ENCODE measurements at places on chromosomes 2 and 18.
A peak's percentile ranks its signal among the peaks of the same experiment; 100 is the strongest.

DNA sequence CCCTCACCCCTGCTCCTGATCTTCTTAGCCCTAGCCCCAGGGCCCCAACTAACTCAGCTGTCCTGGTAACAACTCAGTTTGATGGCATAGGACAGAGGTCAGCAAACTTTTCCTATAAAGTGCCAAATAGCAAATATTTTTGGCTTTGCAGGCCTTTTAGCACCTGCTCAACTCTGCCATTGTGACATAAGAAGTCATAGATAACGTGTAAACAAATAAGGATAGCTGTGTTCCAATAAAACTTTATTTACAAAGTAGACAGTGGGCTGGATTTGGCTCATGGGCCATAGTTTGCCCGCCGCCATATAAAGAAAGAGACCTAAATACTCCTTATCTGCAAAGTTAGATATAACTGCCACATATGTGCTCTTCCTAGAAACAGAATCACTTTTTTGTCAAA is 27.3 kb upstream of the TMEM87B start:
- DNase-seq: no peak

- no peak for DNase-seq
Observed at GRCh38 chr2:32623311-32623706, 4.5 kb upstream of the TTC27 start.

DNA sequence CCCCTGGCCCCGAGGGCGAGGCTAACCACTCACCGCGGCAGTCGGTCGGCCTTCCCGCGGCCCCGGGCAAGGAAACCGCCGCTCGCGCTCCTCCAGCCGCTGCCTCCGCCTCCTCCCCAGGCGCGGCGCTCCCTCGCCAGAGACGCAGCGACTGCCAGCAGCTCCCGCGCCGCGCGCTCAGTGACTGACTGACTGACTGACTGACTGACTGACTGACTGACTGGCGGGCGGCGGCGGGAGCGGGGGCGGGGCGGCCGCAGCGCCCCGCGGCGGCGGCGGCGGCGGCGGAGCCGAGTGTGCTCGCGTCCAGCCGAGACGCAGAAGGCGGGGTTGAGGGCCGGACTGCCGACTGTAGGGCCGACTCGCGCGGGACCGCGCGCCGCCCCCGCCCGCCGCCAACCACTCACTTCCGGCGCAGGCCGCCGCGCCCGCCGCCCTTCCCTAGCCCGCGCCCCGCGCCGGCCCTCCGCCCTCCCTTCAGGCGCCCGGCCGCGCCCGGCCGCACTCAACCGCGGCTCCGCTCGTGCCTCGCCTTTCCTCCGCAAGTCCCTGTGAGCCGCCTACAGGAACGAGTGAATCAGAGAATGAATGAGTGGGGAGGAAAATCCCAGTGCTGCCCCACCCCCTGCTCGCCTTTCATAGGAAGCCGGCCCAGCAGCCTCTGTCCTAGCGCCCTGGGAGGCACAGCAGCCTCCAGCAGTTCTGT is at the start of gene RAPH1:
RAPH1 (minus strand) TSS at position 224 of the 706 bp plus-strand sequence. CDS start 39,948 bp downstream, outside the sequence.
- peak; percentile 57 for DNase-seq

DNA sequence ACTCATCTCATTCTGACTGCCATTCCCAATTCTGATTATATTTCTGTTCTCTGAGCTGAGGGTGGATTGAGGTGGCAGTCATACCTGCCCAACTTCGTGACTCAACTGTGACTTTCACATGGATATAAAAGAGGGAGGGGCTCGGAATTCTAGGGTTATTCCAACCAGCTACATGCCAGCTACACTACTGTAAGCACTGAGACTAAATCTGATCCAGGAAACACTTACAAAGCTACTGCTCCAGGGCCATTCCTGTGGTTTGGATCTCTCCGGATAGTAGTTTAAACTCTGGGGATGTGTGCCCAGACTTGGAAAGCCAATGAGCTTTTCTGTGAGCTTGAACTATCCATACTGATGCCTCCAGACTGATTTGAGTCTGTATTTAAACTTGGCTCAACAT is 7.9 kb downstream of the MAP2 start:
- DNase-seq: no peak

DNA sequence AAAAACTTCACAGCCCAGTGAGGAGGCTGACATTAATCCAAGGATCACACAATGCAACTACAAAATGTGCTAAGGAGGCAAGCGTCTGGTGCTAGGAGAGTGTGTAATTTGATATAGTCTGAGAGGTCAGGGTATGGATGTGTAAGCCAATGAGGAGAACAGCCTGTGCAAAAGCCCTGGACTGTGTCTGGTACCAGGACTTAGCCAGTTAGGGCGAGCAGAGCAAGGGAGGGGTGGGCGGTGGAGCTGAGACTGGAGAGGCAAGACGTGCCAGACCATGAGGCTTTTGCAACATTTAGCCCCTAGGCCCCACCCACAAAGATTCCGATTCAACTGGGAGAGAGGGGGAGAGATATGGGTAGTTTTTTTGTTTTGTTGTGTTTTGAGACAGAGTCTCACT is 33.5 kb upstream of the SPRED2 start:
- no peak for DNase-seq

GRCh38 chr18:49412679-49413078 is 47.8 kb downstream of the DYM start:
- no peak for DNase-seq

GRCh38 chr18:36490897-36491296 is 193.4 kb downstream of the FHOD3 start:
- no peak for DNase-seq

- peak; percentile 85 for DNase-seq
Observed at GRCh38 chr2:96320728-96321622, 4.1 kb upstream of the ITPRIPL1 start.

DNA sequence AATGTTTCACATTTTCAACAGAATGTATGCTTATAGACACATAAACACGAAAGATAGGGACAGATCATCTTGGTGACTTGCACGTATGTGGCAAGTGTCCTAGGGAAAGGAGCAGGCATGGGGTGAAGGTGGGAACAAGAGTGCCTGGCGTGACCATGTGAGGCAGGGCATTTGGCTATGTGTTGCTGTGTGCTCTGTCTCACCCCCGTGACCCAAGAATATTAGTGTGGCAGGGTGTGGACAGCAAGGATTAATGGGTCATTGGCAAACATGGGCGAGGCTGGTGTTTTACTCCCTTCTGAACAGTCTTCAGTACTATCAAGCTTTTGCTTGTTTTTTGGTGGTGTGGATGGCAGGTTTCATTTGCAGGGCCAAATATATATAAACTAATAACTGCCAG is 1.3 kb upstream of the VWA3B start:
- no peak for DNase-seq

DNA sequence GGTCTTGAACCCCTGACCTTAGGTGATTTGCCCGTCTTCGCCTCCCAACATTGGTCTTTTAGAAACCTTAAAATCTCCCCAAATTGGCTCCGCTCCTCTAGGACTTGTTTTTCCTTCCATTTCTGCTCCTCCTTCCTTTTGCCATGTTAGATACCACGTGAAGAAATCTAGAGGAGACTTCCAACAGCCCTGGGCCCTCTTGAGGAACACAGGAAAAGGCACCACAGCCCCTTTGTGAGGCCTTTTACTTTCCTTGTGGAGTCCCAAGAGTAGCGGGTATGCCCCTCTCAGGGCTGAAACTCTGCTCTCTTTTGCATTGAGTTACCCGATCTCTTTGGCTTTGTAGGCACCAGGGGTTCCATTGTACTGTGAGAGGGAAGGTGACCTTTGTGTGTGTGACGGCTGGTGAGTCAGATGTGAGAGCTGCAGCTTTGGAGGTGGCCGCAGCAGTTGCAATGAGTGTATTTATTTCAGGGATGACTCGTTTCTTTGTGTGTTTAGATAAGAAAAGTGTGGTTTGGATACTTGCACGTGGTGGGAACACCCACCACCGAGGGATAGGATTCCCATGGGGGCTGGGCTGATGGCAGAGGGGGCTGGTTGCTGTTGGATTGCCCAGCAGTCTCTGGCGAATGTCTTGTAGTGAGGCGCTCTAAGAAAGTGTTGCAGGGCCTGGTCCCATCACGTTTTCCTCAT is 218.4 kb upstream of the HS6ST1 start:
- DNase-seq: no peak

DNA sequence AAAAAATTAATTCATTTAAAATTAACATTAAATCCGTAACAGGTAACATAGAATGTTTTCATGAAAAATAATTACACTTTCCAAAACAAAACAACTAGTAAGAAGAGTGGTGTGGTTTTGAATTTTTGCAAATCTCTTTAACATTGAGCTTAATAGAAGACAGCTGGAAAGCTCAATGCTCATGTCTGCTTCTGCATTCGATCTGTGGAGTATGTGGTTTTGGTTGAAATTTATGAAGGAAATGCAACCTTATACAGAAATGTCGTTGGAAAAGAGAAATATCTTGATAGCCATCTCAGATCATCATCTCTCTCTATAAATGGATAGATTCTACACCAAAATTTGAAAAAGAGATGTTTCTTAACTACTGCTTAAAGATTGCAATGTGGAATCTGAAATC is 17.3 kb upstream of the FHL2 start:
- no peak for DNase-seq

DNA sequence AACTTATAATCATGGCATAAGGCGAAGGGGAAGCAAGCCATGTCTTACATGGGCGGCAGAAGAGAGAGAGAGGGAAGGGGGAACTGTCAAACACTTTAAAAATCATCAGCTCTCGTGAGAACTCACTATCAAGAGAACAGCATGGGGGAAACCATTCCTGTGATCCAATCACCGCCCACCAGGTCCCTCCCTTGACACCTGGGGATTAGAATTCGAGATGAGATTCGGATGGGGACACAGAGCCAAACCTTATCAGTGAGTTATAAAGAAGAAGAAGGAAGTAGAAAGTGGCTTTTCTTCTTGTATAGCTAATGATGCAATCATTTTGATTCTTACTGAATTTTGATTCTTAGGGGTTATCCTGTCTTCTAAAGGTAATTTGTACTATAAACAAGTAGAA is 51.4 kb downstream of the SMCHD1 start:
- no peak for DNase-seq

GRCh38 chr2:171930385-171930784 is 8.1 kb downstream of the HAT1 start:
- DNase-seq: no peak

GRCh38 chr2:79723830-79724229 is 211.0 kb downstream of the CTNNA2 start:
- DNase-seq: no peak

GRCh38 chr2:105518897-105519296 is 120.0 kb upstream of the FHL2 start:
- no peak for DNase-seq

- DNase-seq: no peak
Observed at GRCh38 chr2:231711677-231712450, 3.5 kb downstream of the PTMA start.

DNA sequence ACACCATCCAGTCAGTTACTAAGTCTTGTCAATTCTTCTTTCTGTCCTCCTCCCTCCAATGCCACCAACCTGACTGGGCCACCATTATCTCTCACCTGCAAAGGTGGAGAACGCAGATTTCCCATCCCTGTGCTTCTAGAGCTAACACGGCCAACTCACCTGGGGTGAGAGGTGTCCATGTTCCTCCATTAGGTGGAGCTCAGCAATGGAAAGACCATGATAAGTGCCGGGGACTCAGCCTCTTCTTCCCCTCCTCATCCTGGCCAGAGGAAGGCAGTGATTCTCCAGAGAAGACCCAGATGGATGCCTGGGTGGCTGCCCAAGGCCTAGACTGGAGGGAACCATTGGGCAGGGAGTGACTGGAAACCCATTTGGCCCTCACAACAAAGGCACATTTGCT is 48.1 kb upstream of the SLC1A4 start:
- no peak for DNase-seq

- no peak for DNase-seq
Observed at GRCh38 chr2:51581636-51582267, 549.8 kb upstream of the NRXN1 start.

All from posterior cingulate gyrus (tissue), 11 donors.